HTR-8/SVneo (cell line): ENCODE measurements at places on chromosomes 5 and 9.

GRCh38 chr9:135530146-135530545 is 8.9 kb downstream of the LCN1 start:
- DNase-seq = no peak

GRCh38 chr9:135580664-135581380 is 19.3 kb downstream of the PAEP start:
- DNase-seq = no peak

DNA sequence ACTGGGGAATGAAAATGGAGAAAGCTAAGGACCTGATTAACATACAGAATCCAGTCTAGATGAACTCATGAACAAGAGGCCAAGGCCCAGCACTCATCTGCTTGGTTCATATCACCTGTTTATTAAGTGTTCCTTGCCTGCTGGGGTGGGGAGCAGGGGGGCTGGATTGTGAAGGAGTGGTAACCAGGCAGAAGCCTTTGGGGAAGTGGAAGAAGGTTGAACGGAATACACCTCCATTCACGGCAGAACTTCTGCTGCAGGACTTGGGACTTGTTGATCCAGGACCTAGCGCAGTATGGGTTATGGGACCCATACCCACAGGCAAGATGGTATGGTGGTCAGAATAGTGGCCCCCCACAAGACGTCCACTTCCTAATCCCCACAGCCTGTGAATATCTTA is 8.8 kb upstream of the SEPTIN8 start:
- DNase-seq = no peak

DNA sequence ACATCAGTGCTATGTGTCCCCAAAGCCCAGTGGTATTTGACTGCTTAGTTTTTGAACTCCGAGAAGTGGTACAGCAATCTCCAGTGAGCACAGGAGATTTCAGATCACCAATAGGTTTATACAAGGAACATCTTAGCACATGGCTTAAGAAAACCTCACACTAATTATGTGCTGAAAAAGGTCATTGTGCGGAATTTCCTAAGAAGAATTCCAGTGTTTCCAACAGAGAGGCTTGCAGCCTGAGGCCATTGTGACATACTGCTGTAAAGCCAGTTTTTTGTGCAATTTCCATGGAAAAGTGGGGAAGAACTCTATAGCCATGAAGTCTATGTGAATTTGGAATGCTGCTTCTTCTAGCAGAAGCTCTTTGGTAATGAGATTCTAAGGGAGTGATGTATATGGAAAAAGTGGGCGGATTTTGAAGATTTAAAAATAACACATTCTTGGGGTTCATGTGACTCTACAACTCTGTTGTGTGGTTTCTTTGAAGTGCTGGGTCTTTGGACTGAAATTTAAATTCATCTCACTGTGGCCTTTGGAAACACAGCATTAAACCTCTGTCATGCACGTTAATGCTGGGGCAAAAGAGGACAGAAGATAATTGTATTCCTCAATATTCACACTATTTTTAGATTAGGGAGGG is 110.5 kb upstream of the CD180 start:
- DNase-seq = no peak

GRCh38 chr5:127042593-127042992 is 12.2 kb upstream of the MARCHF3 start:
- DNase-seq = no peak

- DNase-seq = no peak
Measured at GRCh38 chr9:84822589-84823233, 153.2 kb downstream of the NTRK2 start.

- no peak for DNase-seq
Measured at GRCh38 chr5:135670588-135670987, 91.8 kb upstream of the CXCL14 start.

GRCh38 chr5:342501-343460 is 21.3 kb downstream of the AHRR start:
- no peak for DNase-seq

DNA sequence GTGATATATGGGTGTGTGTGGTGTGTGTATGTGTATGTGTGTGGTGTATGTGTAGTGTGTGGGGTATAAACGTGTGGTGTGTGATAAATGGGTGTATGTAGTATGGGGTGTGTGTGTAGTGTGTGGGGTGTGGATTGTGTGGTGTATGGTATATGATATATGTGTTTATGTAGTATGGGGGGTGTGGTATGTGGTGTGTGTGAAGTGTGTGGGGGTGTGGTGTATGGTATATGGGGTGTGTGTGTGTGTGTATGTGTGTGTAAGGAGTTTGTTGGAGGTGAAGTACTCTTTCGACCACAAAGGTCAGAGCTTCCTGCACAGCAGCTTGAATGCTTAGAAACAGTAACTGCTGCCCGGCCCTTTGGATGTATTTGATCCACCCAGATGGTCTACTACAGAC is 145.2 kb upstream of the IQGAP2 start:
- no peak for DNase-seq

DNA sequence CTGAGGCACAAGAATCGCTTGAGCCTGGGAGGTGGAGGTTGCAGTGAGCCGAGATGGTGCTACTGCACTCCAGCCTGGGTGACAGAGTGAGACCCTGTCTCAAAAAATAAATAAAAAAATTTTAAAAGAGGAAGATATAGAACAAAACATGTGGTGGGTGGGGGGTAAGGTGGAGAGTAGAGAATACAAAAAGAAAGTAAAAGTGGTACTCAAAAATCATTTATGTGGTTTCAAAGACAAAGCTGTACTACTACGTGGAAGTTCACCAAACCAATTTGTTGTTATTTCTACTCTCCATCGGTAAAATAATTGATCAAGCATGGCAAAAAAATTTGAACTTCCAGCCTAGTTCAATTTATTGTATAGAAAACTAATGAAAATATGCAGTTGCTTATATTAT is 8.0 kb upstream of the OR13C3 start:
- no peak for DNase-seq

DNA sequence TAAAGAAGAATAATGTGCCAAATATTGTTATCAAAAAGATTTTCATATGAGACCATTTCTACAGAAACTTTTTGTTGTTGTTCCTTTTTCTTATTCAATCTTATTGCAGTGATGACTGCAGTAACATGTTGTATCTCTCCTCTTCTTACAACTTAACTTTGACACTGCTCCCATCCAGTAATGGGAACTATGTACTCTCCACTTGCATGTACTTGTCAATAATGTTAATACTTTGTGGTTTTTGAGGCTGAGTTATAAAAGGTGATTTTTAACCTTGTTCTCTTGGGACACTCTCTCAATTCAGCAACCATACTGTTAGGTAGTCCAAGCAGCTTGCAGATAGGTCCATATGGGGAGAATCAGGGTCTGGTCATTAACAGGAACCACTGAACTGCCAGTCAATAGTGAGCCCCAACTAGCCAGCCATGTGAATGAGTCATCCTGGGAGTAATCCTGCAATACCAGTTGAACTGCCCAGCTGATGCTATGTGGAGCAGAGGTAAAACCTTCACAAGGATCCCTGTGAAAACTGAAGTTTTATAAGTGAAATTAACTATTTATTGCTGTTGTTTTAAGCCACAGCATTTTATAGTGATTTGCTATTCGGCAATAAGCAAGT is 199.6 kb upstream of the DAB2 start:
- DNase-seq = no peak

GRCh38 chr9:108512426-108513173 is 343.2 kb downstream of the ACTL7B start:
- DNase-seq = no peak

DNA sequence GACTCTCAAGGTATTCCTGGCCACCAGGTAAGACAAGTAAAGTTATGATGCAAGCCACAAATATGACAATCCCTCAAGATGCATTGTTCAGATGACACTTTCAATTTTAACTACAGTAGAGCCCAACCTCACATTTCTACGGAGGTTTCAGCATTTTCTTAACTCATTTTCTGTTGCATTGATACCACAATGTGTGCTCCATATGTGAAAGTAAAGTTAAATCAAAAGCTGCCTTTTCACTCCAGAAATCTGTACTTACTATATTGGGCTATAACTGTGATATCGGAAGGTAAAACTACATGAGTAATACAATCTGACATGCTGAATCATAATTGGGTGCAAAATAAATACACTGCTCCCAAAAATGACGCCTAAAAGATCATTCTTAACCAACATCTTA is 333.6 kb upstream of the MEF2C start:
- DNase-seq = no peak

- DNase-seq = no peak
Measured at GRCh38 chr9:130994135-130995085, 14.6 kb upstream of the LAMC3 start.

DNA sequence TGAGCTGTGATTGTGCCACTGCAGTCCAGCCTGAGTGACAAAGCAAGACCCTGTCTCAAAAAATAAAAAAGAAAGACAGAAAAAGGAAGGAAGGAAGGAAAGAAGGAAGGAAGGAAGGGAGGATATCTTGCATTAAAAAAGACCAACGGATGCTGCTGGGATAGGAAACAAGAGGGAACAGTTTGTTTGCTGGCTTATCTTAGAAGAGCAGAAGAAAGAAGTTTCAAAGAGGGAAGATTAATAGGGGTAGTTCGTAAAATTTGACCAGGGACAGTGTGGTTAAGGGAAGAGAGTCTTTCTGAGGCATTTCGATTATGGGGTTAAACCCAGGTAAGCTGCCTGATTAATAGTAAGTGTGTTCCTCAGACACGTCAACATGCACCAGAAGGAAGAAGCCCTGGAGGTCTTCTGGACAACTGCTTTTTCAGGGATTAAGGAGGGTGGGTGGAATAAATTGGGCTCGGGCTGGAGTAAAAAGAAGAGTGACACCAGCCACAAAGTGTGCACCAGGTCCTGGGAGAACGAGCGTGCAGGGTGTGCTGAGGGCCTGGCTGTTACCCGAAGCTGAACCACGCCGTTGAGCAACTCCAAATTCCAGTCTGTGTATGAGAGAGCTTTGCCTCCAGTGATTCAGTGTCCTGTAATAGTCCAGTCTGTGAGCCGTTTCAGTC is 24.8 kb downstream of the FYB1 start:
- DNase-seq = peak; percentile 43

DNA sequence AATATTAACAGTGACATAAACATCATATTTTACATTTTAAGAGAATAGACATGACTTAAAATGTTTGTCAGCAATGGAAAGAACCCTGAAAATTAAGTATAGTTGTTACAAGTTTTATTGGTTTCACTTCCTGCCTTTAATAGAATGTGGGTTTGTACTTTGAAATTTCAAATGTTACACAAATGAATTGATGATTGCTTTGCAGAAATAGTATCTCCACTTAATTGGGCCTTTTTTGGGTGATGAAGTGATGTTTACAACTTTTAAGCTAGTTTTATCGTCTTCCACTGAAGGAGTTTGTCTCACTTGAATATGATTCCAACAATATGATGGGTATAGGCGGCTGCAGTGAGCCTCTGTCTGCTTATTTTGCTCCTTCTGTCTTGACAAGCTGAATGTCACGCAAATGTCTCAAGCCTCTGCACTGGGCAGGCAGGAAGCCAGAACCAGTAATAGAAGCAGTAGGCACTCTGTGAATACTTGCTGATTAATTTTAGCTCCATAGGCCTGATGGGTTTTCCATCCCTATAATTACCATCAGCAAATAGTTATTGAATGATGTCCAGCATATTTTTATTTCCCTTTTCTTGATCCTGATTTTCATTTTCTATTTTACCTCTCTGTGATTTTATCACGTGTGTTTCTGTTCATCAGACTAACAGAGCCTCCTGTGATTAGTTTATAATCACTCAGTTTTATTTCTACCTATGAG is 10.6 kb upstream of the NR3C1 start:
- DNase-seq = no peak

GRCh38 chr9:126665644-126666035 is 51.9 kb downstream of the LMX1B start:
- DNase-seq = no peak

DNA sequence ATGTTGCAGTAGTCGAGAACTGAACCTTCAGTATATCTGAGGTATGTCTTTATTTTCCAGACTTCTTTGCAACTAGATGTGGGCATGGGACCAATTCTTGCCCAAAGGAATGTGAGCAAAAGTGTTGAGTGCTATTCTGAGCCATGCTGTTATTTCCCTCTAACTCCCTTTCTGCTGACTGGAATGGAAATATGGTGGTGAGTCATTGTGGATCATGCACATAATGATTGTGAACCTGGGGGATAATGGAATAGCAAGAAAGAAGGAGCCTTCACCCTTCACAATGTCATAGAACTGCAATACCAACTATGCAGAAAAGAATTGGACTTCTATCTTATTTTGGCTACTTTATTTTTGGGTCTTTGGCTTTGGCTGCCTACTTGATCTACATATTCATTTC is 10.3 kb upstream of the DOCK2 start:
- DNase-seq = peak; percentile 51

DNA sequence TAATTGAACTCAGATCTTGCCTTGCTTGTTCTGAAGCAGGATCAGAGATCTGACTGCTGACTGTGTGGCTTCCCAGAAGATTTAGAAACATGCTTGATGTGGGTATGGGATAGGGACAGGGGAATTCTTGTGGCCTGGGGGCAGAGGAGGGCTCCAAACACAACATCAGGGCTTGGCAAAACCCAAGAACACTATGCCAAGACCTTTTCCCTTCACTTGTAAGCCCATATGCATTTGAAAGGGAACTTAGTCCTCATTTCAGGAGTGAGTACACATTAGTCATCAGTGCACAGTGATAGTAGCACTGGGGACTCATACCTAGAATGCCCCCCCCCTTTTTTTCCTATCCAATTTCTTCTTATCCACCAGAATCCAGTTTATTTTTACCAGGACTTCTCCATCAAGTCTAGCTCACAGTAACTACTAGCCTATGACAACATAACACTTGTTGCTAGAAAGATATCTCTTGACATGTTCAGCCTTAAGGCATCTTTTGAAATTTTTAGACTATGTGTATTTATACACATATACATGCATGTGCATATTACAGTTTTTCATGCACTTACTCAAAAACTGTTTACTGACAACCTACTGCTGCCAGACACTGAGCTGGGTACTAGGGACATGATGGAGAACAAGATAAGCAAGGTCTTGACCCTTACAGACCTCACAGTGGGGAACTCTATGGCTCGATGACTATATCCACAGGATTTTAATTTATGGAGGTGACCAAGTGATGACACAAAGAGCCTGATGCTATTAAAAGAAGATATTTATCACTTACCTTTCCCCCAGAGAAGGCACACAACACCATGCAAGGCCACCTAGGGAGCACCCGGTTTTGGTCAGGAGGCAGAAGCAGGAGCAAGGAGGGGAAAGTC is 158.3 kb upstream of the MAP3K1 start:
- DNase-seq = no peak

- DNase-seq = no peak
Measured at GRCh38 chr9:134217431-134218210, 53.3 kb upstream of the RNU6ATAC start.

- no peak for DNase-seq
Measured at GRCh38 chr5:122707796-122708195, 67.1 kb upstream of the SNX2 start.

GRCh38 chr5:57745029-57745428 is 262.4 kb upstream of the ACTBL2 start:
- no peak for DNase-seq

DNA sequence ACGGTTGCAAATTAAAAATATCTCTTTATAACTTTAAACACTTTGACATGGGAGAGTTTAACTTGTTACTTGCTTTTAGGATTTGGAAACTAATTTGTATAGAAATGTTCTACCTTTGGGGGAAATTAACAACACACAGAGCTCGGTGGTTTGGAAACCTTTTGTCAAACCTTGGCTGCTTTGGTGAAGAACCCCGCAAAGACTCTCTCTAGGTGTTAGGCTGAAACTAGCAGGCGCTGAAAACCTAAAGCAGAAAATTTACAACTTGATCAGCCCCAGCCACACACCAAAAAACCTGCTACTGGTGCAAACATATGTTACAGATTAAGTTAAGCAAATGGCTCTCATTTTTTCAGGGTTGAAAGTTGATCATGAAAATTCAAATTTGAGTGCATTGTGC is 25.8 kb downstream of the NR2F1 start:
- DNase-seq = no peak
